ENCODE measurements at places on chromosomes 3 and 15.

GRCh38 chr15:47788685-47789084, 71.4 kb downstream of the SEMA6D start:
- no peak for DNase-seq

- no peak for DNase-seq
Observed at GRCh38 chr3:87855616-87856015, 203.2 kb downstream of the CGGBP1 start.

- no peak for DNase-seq
Observed at GRCh38 chr15:82847703-82848102, 38.3 kb downstream of the WHAMM start.

DNA sequence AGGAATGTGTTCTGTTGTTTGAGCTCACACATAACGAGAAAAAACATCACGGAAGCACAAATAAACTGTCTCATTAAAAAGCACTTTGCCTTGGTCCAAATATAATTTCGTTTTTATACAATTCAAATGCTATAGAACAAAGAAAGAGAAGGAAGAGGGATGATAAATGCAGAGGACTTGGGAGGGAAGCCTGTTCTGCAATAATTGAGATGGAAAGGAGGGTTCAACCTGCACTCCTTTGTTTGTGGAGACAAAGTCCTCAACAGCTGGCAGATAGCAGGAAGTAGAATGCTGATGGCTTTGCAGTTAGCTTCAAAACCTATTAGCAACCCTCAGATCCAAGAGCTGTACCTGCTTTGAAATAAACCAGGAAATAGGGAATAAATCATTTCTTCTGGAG, 1010.8 kb downstream of the FHIT start:
- no peak for DNase-seq

DNA sequence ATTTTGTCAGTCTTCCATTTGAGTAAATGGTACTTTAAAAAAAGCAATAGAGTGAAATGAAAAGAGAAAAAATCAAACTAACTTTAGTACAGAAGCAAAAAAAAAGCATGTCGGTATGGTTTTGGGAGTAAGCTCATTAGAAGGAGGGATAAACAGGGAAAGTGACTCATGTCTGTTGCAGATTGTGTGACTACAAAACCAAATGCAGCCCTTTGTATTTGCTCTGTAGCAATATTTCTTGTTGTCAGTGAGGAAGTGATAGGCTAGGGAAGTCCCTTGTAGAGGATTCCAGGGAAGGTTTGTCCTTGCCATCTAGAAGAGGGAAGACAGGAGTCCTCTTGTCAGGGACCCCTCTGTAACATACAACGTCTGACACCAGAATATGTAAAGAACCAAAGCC, 150.5 kb upstream of the POU1F1 start:
- no peak for DNase-seq

DNA sequence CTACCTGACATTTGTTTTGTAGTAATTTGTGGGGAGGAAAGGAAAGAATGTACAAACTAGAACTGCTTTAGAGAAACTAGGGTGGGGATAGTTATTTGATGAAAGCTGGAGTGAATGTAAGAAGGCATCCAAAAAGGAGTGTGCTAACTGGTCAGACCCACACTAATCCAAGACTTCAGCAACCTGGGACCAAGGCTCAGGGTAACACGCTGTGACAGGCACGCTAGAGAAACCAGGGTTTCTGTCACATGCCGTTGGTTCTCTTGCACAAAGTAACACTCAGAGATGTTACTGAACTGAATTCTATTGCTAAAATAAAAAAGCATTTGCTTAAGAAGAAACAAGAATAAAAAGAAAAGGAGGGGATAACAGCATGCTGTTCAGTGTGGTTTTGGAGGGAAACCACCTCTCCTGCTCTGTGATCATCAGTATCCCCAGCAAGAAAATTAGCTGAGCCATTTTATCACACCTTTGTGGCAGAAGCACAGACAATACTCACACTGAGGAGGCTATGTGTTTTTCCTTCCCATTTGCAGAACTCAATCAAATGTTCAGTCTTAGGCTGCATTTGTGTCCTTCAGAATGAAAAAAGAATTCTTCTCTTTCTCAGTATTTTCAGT, 2.8 kb upstream of the CCDC80 start:
- no peak for DNase-seq

GRCh38 chr15:28892789-28893610, 7.2 kb downstream of the APBA2 start:
- DNase-seq = no peak

- DNase-seq = no peak
Observed at GRCh38 chr15:74262625-74263024, 26.5 kb downstream of the CCDC33 start.

- no peak for DNase-seq
Observed at GRCh38 chr3:170154084-170154483, 27.4 kb downstream of the PHC3 start.

DNA sequence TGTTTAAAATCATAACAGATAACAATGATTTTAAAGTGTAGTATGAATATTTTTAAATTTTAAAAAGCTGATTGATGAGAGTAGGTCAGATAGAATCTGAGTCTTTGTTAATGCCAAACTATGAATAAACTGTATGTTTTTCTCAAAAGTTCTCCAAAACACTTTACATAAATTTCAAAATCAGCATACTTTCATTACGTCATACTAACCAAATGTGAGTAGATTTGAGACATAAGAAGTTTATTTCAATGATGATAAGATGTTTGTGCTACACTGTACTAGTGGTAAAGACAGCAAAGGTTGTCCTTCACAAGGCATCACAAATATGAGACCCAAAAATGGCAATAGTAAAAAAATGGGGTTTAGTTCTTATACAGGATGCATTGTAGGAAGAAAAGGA, 1342.9 kb downstream of the SI start:
- DNase-seq = no peak

DNA sequence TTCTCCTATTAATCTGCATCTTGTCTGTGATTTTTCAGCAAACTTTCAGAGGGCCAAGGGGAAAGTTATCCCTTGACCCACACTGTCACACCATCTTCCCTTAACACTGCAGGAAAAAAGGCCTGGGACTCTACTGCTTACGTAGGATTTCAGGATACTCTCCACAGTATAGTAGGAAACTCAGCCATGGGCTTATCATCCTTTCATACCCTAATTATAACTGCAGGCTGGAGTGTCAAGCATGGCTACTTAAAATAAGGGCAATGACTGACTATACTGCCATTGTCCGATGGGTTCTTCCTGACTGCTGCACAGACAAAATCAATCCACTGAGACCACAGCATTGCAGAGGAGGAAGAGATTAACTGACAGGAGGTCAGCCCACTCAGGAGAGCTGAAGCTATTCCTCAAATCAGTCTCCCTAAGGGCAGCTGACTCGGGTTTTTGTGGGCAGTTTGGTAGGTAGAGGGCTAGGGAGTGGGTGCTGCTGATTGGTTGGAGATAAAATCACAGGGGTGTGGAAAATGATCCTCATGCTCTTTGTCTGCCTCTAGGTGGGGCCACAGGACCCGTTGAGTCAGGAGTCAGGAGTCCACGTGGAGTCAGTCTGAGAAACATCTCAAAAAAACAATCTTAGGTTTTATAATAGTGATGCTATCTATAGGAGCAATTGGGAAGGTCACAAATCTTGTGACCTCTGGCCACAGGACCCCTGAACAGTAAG, 118.2 kb upstream of the STRIT1 start:
- DNase-seq = no peak

- DNase-seq = no peak
Observed at GRCh38 chr3:139601191-139601961, 61.8 kb upstream of the RBP1 start.

- no peak for DNase-seq
Observed at GRCh38 chr3:54165865-54166264, 43.5 kb downstream of the CACNA2D3 start.

- no peak for DNase-seq
Observed at GRCh38 chr3:177041730-177042551, 155.3 kb downstream of the TBL1XR1 start.

All from stimulated activated CD8-positive, alpha-beta memory T cell treated with anti-CD3 and anti-CD28 coated beads, Interleukin-2, amount 100 ng/mL, for 1 hour (primary cell).